M059J (cell line): ENCODE measurements at places on chromosomes 16 and 17. TPM values are rescaled to one million over a fixed set of nuclear protein-coding genes. Genes with fewer than 3 reads are reported as not detected.
A peak's percentile ranks its signal among the peaks of the same experiment; 100 is the strongest.

The MYH13 gene
- total RNA-seq = 0.02 TPM in 1 of 2 replicates, not detected in the other

- no peak for DNase-seq
These were observed 11.4 kb upstream of the MC1R start for GRCh38 chr16:89907055-89907814.

The TBC1D3K gene
- not detected in 2 replicates for total RNA-seq

- DNase-seq = peak; percentile 15
These were observed 60.7 kb downstream of the OR1D5 start for GRCh38 chr17:3002538-3003295.

The ASIC2 gene
- total RNA-seq = not detected in 2 replicates

The TSNAXIP1 gene
- total RNA-seq = 0.12 and 0.39 TPM in 2 replicates

The KRT25 gene
- not detected in 2 replicates for total RNA-seq

The BICDL2 gene
- not detected in 2 replicates for total RNA-seq

The WRAP53 gene
- total RNA-seq = 14.2 and 20.3 TPM in 2 replicates

The DUSP3 gene
- 37.7 and 51.5 TPM in 2 replicates for total RNA-seq

The UMOD gene
- total RNA-seq = not detected in 2 replicates

DNA sequence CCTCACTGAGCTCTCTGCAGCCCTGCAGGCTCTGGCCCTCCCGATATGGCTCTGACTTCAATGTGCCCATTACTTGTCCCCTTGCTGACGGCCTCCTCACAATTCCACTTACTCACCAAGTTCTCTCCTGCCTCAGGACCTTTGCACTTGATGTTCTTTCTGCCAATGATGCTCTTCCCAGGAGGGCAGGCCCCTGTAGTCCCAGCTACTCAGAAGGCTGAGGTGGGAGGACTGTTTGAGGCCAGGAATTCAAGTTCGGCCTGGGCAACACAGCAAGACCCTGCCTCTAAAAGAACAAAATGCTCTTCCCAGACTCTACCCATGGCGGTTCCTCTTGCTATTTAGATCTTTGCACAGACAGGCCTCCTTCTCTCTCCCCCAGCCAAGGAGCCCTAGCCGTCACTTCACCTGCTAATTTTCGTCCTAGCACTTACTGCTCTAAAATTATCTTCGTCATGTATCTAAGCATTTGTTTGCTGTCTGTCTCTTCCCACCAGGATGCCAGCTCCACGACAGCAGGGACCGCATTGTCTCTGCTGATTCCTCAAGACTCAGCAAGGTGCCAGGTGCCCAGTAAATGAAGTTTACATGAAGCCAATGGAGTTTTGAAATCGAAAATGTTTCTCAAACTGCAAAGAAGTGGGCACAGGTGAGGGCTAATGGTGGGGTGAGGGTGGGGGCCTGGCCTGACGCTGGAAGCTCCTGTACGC is 626 bp upstream of the RAI1 start:
- DNase-seq = no peak

DNA sequence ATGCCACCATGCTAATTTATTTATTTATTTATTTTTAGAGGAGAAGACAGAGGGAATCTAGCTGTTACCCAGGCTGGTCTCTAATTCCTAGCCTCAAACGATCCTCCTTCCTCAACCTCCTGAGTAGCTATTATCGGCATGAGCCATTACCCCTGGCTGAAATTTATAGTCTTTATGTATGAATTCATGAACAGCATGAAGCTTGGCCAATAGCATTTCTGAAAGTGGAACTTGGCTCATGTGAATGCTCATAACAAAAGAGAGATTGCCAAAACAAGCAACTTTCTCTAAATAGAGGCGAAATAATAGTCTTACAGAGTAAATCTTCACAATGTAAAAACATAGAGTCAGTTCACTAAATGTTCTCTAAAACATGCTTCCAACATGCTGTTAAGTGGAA is 30.1 kb upstream of the SMURF2 start:
- no peak for DNase-seq

The ITGAD gene
- total RNA-seq = 0.05 TPM in 1 of 2 replicates, not detected in the other

DNA sequence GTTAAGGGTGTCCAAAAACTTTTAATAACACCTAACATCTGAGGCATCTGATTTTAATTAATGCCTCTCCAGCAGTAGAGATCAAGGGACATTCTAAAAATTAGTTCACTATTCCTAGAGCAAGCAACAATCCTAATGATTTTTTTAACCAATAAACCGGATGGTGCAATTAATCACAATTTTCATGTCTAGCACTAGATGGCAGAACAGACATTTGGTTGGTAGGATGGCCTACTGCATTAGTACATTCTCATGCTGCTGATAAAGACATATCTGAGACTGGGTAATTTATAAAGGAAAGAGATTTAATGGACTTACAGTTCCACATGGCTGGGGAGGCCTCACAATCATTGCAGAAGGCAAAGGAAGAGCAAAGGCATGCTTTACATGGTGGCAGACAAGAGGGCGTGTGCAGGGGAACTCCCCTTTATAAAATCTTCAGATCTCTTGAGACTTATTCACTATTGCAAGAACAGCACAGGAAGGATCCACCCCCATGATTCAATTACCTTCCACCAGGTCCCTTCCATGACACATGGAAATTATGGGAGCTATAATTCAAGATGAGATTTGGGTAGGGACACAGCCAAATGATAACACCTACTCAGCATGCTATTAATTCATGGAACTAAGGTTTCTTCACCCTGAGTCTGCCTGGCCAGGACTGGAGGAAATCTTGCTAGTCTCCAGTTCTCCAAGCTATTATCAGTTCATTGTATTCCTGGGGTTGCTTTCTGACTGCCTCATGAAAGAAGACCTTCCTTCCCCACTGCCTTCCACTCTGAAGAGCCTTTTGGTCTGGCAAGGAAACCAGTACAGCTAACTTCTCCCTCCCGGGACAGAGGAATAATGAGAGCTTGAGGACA is 24.8 kb downstream of the HS3ST3A1 start:
- DNase-seq = no peak

DNA sequence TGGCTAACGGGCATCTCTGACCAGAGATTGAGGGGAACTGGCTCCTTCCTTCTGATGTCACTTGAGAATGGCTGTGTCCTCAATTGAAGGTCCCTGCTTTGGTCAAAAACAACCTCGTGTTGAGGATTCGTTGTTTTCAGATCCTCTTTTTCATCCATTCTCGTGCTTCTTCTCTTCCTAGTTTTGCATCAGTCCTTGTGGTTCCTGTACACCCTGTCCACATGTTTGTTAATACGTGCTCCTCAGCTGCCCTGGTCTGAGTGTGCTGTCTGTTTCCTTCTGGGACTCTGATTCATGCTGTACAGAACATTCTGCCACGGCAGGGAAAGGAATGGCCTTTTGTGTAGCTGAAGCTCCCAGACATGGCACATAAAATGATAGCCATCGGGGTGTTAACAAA is 863.2 kb upstream of the GOT2 start:
- no peak for DNase-seq

The DNAI2 gene
- not detected in 2 replicates for total RNA-seq

The ZNF598 gene
- total RNA-seq = 21.3 and 23.9 TPM in 2 replicates

DNA sequence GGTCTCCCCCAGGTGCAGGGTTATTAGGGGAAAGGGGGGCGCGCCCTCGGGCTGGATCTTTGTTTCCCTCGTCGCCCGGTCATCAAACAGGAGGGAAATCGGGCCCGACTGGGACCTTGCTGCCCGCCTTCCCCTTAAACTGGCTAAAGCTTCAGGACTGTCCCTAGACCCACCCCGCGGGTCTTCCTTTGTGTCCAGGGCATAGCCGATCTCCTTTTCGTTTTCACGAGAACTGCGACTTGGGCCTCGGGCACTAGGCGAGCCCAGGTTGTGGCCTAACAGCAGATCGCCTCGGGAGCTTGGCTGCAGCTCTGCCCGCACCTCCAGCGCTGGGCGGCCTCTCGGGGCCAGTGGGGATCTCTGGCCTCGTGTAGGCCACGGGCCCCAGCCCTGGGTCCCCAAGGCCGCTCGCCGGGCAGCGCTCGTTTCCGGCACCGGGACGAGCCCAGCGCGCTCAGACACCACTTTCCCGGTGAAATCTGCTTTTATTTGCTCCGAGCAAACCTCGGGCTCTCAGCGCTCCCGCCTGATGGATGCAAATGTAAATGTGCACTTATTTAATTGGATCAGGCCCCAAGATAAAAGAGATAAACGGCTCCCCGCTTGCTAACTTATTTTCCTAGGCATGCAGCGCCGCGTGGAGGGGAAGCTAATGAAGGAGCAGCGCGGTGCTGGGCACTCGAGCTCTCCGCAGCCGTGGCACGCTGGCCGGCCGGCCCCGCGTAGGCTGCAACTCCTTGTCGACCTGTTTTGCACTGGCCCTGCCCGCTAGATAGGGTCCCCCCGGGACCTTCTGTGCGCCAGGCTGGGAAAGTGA is 7.8 kb downstream of the IRX5 start:
- no peak for DNase-seq

The EFCAB5 gene
- 0.22 and 1.7 TPM in 2 replicates for total RNA-seq

- no peak for DNase-seq
These were observed 39.3 kb downstream of the PITPNM3 start for GRCh38 chr17:6517062-6517461.

The ADPRM gene
- total RNA-seq = 3.5 and 9.5 TPM in 2 replicates
